ENCODE measurements at places on chromosomes 12 and 14.
A peak's percentile ranks its signal among the peaks of the same experiment; 100 is the strongest.

DNA sequence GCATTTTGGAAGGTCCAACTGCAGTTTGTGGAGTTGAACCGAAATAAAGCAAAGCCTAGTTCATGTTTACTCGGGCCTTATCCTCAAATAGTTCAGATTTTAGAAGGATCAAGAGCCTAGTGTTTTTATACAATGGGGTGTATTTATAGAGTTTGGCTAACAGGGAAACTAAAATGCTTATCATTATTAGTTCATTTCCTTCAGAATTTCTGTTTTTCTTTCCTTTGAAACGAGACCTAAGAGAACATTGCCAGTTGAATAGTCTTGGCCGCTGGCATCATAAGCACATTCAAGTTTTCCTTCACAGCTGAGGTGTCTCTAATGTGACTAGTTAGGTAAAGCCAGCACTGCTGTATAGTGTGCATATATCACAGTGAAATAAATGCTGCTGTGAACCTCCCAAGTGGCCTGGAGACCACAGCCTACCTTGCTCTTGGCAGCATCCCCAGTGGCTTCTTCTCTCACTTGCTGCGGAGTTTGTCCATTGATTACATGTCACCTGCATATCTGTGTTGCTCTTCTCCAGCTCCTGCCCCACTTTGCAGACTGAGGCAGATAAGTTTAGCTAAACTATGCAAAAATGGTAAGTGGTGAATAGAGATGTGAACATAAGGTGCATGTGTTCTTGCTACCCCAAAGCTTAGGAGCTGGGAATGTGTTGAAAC is 88.8 kb downstream of the ANO6 start:
- no peak for DNase-seq

GRCh38 chr14:105884808-105885281 is 358.5 kb downstream of the TMEM121 start:
- DNase-seq, result no peak

- no peak for DNase-seq
Observed at GRCh38 chr14:103492156-103492925, 30.3 kb downstream of the CKB start.

- DNase-seq, result peak; percentile 43
Observed at GRCh38 chr12:14771651-14772137, 31.6 kb downstream of the WBP11 start.

- no peak for DNase-seq
Observed at GRCh38 chr12:114186241-114187002, 219.5 kb downstream of the TBX5 start.

DNA sequence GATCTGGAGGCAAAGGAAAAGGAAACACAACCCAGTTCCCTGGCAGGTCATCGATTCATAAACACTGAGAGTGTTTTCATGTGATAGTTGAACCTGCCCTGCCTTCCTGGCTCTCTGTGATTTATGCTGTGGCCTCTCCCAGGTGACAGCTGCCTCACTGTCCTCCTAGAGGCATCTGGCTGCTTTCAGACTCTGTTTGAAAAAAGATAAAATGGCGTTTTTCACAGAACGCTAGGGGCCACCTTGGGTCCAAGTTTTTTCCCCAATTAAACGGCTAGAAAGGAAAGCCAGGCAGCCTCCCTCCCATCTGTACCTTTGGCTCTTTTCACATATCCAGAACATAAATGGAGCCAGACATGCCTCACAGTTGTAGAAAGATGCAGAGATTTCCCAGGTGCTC is 252.6 kb upstream of the CCDC196 start:
- no peak for DNase-seq

- DNase-seq, result no peak
Observed at GRCh38 chr12:100661300-100661951, 87.9 kb downstream of the GAS2L3 start.

DNA sequence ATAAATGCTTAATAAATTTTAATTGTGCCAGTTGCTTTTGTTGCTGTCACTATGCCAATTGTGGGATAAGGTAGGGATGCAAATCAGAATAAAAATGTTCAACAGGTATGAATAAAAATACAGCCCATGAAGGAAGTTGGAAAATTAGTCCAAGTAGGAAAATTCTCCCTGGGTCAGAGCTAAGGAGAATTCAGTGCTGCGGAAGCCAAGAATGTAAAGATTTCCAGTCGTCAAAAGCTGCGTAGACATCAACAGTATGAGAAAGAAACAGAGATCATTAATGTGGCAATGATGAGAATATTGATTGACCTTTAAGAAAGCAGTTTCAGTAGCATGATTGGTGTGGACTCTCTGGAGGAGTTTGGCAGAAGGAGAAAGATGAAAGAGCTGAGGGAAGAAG is 87.9 kb downstream of the PLEKHA5 start:
- no peak for DNase-seq

- DNase-seq, result no peak
Observed at GRCh38 chr12:3110578-3110977, 33.4 kb downstream of the TSPAN9 start.

- DNase-seq, result no peak
Observed at GRCh38 chr12:14505626-14506596, 61.8 kb downstream of the PLBD1 start.

GRCh38 chr12:71552728-71553501 is 110.7 kb downstream of the ZFC3H1 start:
- no peak for DNase-seq
